ENCODE measurements at places on chromosomes 1 and 21. TPM values are rescaled to one million over a fixed set of nuclear protein-coding genes. Genes with fewer than 3 reads are reported as not detected.

DNA sequence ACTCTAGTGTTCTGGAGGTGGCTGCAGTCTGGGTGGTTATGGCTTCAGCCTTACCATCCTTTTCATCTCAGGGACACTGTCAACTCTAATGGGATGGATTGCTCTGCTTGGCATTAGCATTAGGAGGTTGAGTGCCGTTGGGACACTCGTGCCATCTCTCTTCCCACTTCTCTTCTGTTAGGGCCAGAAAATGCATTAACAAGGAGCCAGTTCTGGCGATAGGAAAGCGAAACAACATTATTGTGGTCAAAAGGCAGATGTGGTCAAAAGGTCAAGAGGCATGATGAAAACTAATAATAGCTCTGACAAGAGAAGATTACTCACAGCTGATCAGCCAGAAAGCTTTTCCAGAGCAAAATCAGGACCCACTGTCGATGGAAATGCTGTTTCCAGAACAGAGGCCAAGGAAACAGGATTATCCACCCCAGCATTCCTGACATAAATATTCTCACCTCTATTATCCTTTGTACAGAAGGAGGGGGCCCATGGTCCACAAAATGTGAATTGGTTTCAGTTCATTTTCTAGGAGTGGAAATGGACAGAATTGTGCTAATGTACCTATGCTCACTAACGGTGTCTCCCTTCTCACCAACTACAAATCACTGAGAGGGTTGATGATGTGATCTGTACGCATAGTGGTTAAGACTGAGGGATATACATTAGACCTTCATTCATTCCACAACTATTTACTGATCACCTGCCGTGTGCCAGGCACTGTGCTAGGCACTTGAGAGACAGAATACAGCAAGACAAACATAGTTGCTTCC, 72.0 kb downstream of the ST6GALNAC5 start:
- no peak for DNase-seq

GRCh38 chr1:158458263-158458662, 3.4 kb upstream of the OR10K1 start:
- DNase-seq: no peak

GRCh38 chr1:36223381-36223995, 755 bp upstream of the THRAP3 start:
- DNase-seq: no peak

GRCh38 chr1:116855191-116855619, 54.5 kb upstream of the PTGFRN start:
- peak; percentile 33 for DNase-seq

- no peak for DNase-seq
These were observed 339.4 kb downstream of the BRINP3 start for GRCh38 chr1:190138266-190138665.

TCEA3 gene
- total RNA-seq: 147 TPM

FCER1A gene
- not detected for total RNA-seq
